ENCODE measurements at places on chromosomes 6 and 20.

GRCh38 chr6:6820641-6821238 lies 232.2 kb downstream of the LY86 start:
- no peak for DNase-seq

DNA sequence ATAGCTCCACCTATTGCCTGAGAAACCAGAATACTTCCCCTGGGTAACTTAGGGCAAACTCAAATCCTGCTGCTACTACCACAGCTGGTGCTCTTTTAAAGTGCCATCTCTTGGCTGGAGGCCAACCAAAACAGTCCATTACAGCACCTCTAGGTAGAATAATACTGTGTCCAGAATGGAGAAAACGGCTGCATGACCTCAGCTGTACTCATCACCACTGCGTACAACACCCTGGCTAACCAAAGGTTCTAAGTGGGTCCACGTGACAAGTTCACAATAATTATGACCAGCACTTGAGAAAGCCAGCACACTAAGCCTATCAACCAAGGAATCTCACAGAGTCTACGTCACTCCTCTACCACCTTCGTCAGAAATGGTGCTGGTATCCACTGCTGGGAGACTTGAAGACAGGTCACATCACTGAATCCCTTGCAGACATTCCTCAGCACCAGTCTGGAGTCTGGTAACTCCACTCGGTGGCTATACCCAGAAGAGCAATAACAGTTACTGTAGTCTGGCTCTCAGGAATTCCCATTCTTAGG lies 40.9 kb upstream of the PKIB start:
- DNase-seq: no peak

DNA sequence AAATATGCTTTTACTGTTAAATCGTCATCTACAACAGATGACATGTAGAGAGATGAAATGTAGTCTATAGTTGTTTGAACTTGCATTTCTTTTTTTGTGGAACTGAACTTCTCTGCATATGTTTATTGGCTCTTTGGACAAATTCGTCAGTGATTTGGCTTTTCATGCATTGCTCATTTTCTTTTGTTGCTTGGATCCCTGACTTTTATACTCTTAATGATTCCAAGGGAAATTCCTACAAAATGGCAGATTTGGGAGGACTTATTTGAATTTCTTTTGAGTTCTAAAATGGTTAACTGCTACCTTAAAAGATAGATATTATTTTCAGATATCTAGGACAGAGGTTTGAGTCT lies 65.4 kb downstream of the UTRN start:
- no peak for DNase-seq

- DNase-seq: no peak
These were observed 15.9 kb upstream of the ZNF133 start for GRCh38 chr20:18272451-18272850.
